Kidney epithelial cell (primary cell): ENCODE measurements at places on chromosomes 1 and 21.
A peak's percentile ranks its signal among the peaks of the same experiment; 100 is the strongest.

DNA sequence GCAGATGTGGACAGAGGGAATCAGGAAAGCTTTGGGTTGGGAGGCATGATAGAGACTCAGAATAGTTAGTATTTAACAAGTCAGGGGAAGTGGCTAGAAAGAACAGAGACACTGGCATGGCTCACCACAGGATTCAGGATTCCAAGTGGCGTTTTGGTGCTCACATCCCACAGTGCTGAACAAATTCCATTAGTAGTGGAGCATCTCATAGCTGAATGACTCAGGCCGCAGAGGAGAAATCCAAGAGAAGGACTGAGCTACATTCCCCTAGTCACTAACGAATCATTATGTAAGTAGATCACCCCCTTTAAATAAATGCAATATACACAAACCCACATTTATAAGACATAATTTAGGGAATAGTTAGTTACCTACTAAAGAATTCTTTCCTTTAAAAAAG, 5.0 kb upstream of the KCNJ9 start:
- DNase-seq, result no peak

- no peak for DNase-seq
Observed at GRCh38 chr1:208251911-208252835, 8.0 kb upstream of the PLXNA2 start.

GRCh38 chr1:116832932-116833578, 76.7 kb upstream of the PTGFRN start:
- DNase-seq, result no peak

- peak; percentile 79 for DNase-seq
Observed at GRCh38 chr1:218380125-218380977, 35.2 kb downstream of the TGFB2 start.

DNA sequence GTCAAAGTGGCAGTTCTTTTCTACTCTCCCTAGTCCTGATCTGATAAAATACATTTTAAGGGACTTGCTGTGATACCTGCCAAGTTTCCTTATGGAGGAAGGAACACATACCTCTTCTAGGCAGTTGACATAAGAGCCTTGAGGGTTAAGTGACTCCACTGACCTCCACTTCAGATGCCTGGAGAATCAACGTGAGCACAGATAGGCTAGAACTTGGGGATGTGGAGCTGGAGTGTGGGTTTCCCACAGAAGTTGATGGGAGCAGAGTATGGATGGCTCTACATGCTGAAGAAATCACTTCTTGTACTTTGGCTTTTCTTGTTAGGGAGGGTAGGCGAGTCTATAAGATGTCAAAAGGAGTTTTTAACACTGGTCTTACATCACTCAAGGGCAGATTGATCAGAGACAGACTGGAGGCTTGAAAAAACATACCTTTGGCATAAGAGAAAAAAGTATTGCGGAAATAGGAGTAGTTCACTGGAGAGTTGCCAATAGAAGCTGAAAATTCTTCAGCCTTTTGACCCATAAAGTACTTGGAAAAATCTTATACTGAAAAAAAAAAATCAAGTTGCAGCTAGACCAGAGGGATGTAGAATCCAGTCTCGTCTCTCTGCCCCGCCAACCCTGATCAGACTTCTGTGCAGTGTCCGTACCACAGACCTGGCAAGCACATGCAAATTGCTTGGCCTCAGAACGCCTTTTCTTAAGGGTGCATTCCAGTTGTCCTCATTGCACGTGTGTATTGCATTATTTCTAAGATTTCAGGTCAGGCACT, 5.5 kb downstream of the RHOU start:
- no peak for DNase-seq
